ENCODE measurements at places on chromosomes 13 and 19.

DNA sequence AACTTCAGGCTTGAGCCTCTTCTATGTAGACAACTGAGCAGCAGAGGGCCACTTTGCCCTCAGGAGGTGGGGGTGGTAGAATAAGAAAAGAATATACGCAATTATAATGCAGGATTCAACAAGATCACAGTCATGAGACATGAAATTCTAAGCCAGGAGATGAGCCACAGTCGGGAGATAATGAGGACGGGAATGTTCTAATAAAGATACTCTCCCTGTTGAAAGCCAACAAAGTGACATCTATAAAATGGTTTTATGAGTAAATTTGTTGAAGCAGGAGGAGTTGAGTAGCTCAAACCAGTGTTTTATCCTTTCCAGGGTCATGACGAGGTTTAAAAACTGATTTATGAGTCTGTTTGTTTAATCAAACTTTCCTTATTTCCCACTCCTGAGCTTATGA, 152.0 kb upstream of the SERP2 start:
- no peak for DNase-seq

GRCh38 chr13:24145674-24146073, 14.8 kb upstream of the SPATA13 start:
- DNase-seq, result no peak

- peak; percentile 21 for DNase-seq
Measured at GRCh38 chr13:20161275-20161950, 561 bp upstream of the GJA3 start.

DNA sequence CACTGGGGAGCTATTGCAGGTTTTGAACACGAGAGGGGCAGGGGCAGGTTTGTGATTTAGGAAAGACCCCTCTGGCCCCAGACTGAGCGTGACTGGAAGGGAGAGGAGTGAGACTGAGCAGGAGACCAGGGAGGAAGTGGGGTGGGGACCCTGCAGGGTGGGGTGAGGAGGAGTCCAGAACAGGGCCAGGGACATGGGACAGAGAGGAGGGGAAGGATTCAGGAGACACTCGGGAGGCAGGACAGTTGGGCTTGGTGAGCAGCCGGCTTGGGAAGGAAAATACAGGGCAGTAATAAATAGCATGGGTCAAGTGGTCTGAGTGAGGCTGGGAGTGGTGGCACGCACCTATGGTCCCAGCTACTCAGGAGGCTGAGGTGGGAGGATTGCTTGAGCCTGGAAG, 9.4 kb downstream of the FOSB start:
- no peak for DNase-seq

DNA sequence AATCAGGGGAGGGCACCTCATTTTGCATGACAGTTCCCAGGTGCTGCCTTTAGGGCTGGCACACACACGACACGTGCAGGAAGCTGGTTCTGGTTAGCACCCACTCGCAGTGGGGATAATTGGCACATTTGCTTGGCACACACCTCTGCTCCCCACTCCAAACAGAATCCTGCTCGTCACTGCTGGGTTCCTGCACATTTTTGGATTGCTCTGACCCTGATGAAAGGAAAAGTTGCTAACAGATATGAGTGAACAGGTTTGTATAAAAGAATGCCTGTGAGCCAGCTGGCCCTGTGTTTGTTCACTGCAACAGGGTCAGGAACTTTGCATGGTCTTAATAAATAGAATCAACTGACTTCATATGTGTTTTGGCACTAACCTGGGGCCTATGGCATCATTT, 1500.4 kb downstream of the EFNB2 start:
- no peak for DNase-seq

- DNase-seq, result no peak
Measured at GRCh38 chr19:50550594-50550966, 17.7 kb downstream of the LRRC4B start.

DNA sequence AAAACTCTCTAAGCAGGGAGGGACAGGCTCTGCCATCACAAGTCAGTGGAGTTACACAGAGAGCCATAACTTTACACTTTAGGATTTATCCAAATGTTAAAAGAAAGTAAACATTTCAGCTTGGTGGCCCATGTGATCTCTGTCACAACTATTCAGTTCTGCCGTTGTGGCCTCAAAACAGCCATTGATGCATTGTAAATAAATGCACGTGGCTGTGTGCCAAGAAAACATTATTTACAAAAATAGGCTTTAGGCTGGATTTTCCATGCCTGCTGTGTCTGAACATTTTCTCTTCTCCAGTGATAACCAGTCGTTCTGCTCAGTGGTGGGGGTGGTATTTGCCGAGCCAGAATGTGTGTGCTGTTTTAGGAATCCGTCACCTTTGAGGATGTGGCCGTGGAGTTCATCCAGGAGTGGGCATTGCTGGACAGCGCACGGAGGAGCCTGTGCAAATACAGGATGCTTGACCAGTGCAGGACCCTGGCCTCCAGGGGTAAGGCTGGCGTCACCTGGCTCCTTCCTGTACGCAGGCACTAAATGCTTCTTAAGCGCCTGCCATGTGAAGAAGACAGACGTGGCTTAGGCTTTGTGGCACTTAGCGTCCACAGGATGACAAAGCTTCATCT, 4.9 kb downstream of the ZNF333 start:
- no peak for DNase-seq

DNA sequence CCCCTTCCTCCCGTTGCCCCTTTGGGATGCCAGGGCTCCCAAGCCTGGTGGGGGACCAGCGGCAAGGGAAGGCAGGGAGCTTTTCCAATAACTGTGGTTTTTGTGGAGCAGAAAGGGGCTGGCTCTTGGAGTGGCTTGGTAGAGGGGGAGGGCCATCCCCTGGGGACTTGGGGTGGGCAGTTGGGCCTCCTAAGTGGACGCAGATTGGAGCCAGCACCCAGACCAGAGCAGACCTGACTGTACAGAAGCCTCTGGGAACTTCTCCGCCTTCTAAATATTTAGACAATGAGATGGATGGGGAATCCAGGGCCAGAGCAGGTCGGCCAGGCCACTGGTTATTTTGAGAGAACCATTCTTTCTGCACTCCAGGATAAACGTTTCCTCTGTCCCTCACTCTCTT, 4.2 kb downstream of the PTGIR start:
- DNase-seq, result no peak

- no peak for DNase-seq
Measured at GRCh38 chr19:43957891-43958290, 6.9 kb downstream of the ZNF221 start.

GRCh38 chr13:46143184-46143701, 38.4 kb upstream of the CPB2 start:
- no peak for DNase-seq

- DNase-seq, result no peak
Measured at GRCh38 chr19:31406106-31406505, 56.9 kb upstream of the TSHZ3 start.
